ENCODE measurements at places on chromosomes 16 and 17.

- DNase-seq = peak; percentile 75
Measured at GRCh38 chr16:67244387-67245185, 2.7 kb downstream of the FHOD1 start.

GRCh38 chr17:62905233-62905632, 60.8 kb upstream of the TANC2 start:
- no peak for DNase-seq

- no peak for DNase-seq
Measured at GRCh38 chr17:6425407-6425806, 9.5 kb downstream of the AIPL1 start.

DNA sequence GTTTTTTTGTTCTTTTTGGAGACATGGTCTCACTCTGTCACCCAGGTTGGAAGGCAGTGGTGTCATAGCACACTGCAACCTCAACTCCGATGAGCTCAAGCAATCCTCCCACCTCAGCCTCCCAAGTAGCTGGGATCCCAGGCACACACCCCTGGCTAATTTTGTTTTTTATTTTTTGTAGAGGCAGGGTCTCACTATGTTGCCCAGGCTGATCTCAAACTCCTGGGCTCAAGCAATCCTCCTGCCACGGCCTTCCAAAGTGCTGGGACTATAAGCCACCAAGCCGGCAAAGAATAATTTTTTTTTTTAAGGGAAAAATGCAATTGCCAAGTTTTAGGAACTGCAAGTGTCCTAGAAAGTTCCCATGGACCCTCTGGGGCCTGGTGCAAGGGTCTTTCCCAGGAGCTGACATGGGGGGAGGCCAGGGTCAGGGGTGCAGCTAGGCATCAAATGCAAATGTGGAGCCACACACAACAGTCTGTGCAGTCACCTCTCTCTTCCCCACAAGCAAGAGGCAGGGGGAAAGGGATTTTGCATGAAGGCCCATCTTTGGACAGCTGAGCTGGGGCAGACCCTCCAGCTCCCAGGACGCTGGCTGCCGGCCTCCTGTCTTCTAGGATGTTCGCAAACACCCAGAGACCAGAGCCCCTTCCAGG, 20.1 kb upstream of the BCAR1 start:
- no peak for DNase-seq

- no peak for DNase-seq
Measured at GRCh38 chr17:80308692-80309517, 48.3 kb downstream of the RNF213 start.

GRCh38 chr16:31696968-31697743, 169.5 kb downstream of the AHSP start:
- no peak for DNase-seq

DNA sequence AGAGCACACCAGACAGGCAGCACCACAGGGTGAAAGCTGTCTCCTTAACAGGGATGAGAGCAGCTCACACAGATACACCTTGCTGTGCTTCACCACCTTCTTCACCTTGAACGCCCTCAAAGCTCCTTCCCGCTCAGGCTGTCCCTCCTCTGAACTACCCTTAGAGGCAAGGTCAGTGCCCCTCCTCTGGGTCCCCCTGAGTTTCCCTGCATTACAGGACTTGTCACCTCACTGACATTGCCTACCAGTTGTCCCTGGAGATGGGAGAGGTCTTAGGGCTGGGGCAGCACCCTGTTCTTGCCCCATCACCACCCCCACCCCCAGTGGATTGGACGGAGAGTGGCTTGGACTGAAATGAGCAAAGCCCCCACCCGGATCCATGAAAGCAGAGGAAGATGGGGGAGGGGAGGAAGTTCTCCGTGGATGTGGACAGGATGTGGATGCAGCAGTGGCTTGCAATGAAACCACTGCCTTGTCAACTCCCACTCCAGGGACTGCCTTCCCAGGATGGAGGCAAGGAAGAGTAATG, 73.2 kb upstream of the CDH5 start:
- DNase-seq = no peak
